Testis (tissue), 5 donors: ENCODE measurements at places on chromosomes 2 and 18. TPM values are rescaled to one million over a fixed set of nuclear protein-coding genes. Genes with fewer than 3 reads are reported as not detected.

DNA sequence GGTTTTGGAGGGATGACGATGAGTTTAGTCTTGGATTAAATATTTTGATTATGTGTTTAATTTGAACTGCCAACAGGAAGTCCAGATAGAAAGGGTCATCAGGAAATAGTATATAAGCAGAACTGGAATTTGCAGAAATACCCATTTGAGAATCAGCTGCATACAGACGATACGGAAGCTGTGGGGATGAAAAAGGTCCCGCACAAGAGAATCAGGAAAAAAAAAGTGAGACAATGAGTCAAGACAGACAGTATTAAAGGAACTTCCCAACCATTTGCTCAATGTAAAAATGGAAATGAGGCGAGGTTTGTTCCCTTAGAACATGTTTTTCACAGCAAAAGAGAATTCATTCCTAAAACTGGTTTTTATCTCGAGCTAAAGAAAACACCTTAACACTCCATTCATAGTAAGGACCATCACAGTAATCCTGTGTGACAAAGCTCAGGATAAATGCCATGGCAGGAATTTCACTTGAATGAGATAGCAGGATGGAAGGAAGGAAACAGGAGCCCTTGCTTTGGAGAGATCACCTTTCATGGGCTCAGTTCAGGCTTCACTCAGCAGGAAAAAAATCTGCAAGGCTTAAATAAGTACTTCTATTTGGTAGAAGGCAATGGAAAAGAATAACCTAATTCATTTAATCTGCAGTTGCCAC lies 29.3 kb downstream of the BCL2 start:
- H3K4me3 ChIP-seq = no peak overlapping the region
- peaks cover 54% of the 10 kb centered on the region for H3K4me1 ChIP-seq
- no peaks in the 10 kb centered on the region for H3K27me3 ChIP-seq
- H3K27ac ChIP-seq = peak overlapping the region; percentile 53
- H3K36me3 ChIP-seq = no peaks in the 10 kb centered on the region

- H3K36me3 ChIP-seq = no peaks in the 10 kb centered on the region
- no peaks in the 10 kb centered on the region for H3K27me3 ChIP-seq
- H3K4me3 ChIP-seq = no peak overlapping the region
These were observed 2.1 kb downstream of the NABP1 start for GRCh38 chr2:191679818-191680600.

Gene GPN1
- total RNA-seq = 28.8 TPM

Gene GATA6
- total RNA-seq = 50.5 TPM

Gene IL36A
- total RNA-seq = not detected

Gene CCDC85A
- total RNA-seq = 2.9 TPM
